Activated CD4-positive, alpha-beta T cell treated with anti-CD3 and anti-CD28 coated beads, Interleukin-2, amount 10 ng/mL, durations not matched to agents 7 days and 5 days (primary cell): ENCODE measurements at places on chromosomes 5 and 9. TPM values are rescaled to one million over a fixed set of nuclear protein-coding genes. Genes with fewer than 3 reads are reported as not detected.

DNA sequence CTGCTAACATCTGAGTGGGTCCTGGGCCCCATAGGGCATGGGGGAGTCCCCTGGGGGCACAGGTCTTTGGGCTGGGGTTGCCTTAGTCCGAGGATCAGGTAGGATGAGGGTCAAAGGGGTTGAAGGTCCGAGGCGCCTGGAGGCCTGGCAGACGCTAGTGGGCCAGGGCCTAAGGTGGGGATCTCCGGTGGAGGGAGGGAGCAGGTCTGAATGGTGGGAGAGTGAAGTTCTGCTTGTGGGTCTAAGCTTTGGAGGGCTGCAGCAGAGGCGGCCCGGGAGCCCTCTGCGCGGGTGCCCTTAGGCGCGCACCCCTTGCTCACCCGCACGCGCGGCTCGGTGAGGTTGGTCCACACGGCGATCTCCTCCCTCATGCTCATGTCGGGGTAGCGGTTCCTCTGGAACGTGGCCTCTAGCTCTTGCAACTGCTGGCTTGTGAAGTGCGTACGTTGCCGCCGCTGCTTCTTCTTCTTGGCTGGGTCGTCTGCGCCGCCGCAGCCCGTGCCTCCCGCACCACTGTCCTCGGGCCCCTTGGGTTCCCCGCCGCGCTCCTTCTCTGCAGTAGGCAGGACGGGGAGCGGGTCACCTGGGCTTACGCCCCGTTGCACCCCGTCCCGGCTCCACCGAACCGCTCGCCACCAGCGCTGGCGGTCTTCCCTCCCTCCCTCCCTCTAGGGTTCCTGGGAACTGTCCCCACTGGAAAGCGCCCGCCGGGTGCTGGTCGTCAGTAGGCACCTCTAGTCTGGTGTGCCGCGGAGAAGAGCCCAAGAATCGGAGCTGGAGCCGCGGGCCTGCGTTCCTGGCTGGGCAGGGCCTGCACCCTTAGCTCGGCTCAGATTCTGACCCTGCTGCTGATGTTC is 2.8 kb downstream of the PITX1 start:
- DNase-seq = no peak

DNA sequence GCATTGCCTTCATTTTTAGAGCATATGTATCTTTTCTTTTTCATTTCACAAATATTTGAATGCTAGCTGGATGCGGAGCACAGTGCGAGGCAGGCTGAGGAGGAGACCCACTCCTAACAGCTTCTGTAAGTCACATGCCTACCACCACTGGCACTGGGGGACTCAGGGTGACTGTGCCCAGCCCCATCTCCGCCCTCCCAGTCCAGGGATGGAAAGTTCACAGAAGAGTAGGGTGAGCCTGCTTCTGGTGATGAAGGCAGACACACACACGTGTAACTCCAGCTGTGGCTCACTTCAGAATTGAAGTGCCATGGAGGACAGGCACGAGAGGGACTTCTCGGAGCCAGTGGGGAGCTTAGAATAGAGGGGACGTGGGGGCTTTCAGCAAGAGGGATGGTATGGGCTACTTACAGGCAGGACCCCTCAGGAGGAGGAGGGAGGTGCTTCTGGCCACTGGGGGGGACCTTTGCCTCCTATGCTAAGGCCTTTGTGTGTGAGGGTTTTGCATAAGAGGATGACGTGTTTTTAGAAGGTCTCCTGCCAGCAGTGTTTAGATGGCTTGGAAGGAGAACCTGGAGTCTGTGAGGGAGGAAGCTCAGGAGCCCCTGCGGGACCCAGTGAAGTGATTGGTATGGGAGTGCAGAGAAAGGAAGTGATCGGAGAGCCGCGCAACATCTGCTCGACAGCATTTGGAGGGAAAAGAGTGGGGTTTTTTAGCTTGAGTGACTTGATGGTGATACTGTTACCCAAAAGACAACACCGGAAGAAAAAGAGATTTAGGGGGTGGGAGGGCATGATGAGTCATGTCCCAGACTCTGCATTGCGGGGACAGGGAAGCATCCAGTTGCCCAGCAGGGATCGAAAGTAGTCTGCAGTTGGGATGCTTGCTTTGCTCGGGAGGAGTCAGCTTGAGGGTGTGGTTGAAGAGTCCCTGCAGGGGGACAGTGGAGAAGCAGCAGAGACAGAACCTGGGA is 163.5 kb upstream of the OTULINL start:
- DNase-seq = no peak

- no peak for DNase-seq
Measured at GRCh38 chr9:112316258-112316943, 17.0 kb downstream of the PTBP3 start.

DNA sequence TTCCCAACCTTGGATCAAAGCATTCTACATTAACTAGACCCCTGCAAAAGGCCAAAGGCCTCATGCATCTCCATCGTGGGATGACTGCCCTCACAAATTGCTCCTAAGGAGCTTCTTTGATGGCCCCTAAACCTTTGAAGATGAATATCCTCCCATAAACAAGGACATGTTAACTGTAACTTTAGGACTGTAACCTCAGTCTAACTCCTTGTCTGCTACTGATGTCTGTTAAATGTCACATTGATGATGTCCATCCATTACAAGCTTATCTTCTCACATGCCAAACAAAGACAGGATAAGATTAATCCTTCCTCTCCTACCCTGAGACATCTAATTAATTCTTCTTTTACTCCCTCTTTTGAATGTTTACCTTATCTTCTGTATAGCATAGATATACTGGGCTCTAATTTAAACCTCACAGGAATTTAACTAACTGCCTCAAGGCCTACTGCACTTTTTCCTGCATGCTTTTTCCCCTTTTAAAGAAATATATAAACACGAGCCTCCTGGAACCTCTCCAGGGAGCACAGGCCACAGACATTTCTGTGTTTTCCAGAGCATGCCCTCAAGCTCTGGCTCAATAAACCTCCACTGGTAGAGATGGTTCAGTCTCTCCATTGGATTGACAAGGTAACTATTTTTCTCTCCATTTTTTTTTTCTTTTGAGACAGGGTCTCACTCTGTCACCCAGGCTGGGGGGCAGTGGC is 90.6 kb upstream of the SLC25A48 start:
- no peak for DNase-seq

DNA sequence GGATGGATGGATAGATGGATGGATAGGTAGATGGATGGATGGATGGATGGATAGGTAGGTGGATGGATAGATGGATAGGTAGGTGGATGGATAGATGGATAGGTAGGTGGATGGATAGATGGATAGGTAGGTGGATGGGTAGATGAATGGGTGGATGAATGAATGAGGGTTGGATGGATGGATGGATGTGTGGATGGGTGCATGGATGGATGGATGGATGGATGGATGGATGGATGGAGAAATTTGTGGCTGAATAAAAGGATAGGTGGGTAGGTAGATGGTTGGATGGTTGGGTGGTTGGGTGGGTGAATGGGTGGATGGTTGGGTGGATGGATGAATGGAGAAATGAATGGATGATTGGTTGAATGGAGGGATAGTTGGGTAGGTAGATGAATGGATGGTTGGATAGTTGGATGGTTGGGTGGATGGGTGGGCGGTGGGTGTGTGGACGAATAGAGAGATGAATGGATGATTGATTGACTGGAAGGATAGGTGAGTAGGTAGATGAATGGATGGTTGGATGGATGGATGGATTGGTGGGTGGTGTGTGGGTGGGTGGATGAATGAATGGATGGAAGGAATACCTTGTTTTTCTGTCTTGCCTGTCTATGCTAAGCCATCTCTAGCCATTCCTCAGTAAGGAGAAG is 71.0 kb upstream of the ASS1 start:
- no peak for DNase-seq

DNA sequence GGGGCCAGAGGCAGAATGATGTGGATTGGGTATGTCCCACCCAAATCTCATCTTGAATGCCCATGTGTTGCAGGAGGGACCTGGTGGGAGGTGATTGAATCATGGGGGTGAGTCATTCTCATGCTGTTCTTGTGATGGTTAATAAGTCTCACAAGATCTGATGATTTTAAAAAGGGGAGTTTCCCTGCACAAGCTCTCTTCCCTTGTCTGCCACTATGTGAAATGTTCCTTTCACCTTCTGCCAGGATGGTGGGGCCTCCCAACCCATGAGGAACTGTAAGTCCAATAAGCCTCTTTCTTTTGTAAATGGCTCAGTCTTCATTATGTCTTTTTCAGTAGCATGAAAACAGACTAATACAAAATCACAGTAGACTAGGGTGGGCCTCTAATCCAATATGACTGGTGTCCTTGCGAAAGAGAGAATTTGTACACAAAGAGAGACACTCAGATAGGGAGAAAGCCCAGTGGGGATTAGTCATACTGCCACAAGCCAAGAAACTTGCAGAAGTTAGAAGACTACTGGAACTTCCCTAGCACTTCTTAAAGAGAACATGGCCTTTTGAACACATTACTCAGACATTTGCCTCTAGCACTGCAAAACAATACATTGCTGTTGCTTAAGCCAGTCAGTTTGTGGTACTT is 68.4 kb downstream of the ANXA1 start:
- no peak for DNase-seq

Gene PIK3R1
- 75.6 TPM for total RNA-seq

Gene PTGDS
- total RNA-seq = 22.1 TPM

Gene LPAR1
- not detected for total RNA-seq
